ENCODE measurements at places on chromosomes 3 and 15.

DNA sequence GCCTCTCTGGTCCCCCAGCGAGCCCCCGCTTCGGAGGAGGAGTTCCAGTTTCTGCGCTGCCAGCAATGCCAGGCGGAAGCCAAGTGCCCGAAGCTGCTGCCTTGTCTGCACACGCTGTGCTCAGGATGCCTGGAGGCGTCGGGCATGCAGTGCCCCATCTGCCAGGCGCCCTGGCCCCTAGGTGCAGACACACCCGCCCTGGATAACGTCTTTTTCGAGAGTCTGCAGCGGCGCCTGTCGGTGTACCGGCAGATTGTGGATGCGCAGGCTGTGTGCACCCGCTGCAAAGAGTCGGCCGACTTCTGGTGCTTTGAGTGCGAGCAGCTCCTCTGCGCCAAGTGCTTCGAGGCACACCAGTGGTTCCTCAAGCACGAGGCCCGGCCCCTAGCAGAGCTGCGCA is 3.5 kb downstream of the PML start:
- DNase-seq, result no peak

- no peak for DNase-seq
These were observed 33.7 kb downstream of the ZBTB11 start for GRCh38 chr3:101643009-101643844.

DNA sequence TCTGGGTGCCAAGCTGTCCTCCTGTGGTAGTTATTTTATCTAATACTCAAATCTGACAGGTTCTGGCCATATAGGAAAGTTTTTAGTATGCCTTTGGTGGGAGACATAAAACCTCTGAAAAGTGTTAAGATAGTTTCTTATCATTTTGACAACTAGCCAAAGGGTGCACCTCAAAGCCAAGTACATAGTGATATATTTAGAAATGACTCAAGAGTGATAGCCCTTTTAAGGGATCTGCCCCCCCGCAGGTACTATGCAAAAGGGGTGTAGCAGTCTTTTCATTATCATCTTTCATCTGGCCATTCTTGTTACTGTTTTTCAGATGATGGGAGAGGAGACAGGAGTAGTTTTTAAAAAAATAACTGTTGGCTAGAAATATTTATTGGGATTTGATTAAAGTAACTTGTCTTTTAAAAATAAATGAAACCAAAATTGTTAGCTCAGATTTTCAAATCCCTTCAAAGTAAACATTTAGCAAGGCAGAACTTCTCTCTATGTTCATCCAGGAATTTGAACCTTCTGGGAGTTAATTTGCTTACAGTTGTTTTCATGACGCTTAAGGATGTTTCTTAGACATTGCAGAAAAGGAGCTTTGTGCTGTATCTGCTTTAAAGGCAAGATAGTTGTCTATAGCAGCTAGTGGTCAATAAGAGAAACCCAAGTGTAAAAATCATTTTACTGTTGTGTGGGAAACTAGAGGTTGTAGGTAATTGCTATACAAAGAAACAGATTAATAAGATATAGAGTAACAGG is 5.1 kb downstream of the PHLDB2 start:
- no peak for DNase-seq

DNA sequence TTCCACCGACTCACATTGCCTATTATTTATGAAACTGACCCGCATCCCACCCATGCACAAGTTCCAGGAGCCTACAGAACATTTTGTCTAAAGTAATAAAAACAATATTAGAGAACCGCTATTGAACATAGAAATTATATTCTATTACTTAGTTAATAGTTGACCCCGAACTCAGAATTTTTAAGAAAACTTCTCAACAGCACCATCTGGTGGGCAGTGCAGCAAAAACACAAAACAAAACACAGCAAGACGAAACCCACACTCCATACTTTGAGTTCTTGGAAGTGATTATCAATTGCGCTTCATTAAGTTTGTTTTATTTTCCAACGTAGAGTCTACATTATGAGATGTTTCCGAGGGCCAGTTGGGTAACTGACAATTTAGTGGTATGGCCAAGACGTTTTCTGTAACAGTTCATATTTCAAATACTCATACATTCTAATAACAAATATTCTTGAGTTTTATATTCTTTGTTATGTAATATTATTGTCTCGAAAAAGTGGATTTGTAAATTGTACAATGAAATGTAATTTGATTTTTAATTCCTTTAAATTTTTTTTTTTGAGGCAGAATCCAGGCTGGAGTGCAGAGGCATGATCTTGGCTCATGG is 24.0 kb upstream of the C3orf70 start:
- no peak for DNase-seq

Data from stimulated activated CD8-positive, alpha-beta memory T cell treated with anti-CD3 and anti-CD28 coated beads, Interleukin-4, amount 100 ng/mL, for 4 hours (primary cell).